ENCODE measurements at places on chromosomes 5 and 9.

GRCh38 chr5:14187660-14188059, 44.5 kb downstream of the TRIO start:
- DNase-seq, result no peak

DNA sequence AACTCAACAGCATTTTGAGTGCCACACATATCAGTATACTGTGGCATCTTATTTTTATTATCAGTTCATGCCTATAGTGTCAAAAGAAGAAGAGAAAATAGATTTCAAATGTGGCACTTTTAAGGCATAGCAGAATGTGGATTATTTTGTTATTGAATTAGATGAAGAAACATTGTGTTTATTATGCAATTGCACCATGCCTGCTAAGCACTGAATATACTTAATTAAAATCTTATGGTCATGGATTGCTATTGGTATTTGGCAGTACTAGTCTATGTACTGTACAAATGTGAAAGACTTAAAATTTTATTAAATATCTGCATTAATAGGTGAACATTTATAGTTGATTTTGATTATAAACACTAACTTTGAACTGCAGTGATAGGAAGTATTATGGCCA, 128.8 kb downstream of the FER start:
- no peak for DNase-seq

GRCh38 chr5:74201334-74202081, 439.0 kb downstream of the ENC1 start:
- DNase-seq, result no peak

DNA sequence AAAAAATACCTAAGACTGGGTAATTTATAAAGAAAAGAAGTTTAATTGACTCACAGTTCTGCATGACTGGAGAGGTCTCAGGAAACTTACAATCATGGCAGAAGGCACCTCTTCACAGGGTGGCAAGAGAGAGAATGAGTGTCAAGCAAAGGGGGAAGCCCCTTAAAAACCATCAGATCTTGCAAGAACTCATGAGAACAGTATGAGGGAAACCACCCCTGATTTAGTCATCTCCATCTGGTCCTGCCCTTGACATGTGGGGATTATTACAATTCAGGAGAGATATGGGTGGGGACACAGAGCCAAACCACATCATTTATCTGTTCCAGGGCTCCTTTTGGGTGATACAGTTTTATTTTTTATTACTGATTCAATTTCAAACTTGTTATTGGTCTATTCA, 23.2 kb upstream of the ADAMTS16 start:
- no peak for DNase-seq

- DNase-seq, result no peak
These were observed 40.4 kb downstream of the ACTBL2 start for GRCh38 chr5:57442080-57442839.

GRCh38 chr9:36191686-36192085, 965 bp downstream of the CLTA start:
- DNase-seq, result no peak

DNA sequence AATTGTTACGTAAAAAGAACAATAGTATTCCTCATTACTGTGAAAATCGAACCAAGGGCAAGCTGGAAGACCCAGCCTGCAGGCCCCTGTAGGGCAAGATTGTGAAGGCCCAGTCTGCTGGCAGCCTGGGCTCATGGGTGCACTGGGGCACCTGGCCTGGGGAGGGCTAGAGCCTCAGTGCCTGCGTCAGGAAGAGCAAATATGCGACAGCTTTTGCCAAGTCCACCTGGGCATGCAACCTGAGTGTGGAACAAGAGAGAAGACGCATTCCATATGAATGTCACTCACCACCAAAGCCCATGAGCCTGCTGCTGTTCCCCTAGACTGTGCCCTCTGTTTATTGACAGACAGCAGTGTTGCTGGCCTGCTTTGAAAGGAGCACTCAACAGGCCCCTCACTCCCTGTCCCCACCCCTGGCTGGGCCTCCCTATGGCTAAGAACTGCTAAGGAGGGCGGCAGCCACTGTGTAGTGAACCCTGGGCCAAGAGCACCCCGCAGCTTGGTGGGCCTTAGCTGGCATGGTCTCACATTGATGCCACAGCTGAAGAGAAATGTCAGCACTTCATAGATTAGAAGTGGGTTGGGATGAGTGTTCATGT, 28.2 kb downstream of the PSD2 start:
- no peak for DNase-seq

- DNase-seq, result no peak
These were observed 16.7 kb upstream of the AJM1 start for GRCh38 chr9:136825295-136826187.

GRCh38 chr5:93995126-93995621, 253.8 kb upstream of the POU5F2 start:
- no peak for DNase-seq

DNA sequence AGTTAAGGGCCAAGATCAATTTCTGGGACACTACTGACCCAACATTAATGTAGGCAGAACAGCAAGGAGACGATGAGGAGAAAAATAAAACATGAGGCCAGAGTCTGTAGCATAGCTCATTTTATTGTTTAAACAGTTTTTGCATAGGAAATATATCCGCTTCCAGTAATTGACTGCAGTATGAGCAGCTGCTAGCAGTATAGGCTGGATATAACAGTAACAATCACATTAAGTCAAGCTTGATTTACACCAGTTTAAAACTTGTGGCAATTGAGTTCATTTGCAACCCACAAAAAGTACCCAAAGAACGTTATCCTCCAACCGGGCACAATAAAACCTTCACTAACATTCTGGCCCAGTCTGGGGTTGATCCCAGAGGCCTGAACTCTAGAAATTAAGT, 232.2 kb downstream of the NFIB start:
- no peak for DNase-seq

GRCh38 chr9:80503671-80504281, 932.0 kb downstream of the TLE4 start:
- no peak for DNase-seq

DNA sequence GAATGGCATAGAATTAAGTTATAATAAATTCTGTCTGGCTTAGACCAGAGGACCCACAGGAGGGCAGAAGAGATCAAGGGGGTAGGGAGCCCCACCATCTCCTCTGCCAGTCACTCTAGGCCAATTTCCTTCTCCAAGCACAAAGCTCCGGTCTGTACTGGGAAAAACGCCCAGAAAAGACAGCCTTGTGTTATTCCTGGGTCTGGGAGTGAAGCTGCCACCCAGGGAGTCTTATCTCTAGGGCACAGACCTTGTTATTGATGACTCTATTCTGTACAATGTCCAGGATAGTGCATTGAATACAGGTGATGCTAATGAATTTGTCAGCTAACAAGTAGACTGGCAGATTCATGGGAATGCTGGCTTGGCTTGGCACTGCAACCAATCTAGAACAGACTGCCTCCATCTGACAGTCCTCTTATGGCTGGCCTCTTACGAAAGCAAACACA, 60.7 kb downstream of the MED27 start:
- DNase-seq, result no peak

- DNase-seq, result no peak
These were observed 28.2 kb downstream of the DBH start for GRCh38 chr9:133664173-133665050.

DNA sequence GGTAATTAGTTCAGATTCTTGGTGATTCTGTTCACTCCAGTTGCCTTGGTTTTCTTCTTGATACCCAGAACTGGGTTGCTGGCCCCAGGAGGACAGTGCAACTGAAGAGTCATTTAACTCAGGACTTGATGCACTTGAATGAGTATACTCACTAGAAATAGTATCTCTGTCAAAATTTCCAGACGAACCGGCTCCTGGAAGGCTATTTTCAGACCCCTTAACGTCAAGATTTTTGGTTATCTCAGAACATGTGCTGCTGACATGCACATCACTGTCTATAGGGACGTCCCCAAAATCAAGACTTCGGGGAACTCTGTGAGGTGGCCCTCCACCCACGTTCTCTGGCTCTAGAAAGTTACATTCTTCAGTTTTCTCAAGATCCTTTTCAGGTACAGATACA, 56.7 kb upstream of the PCA3 start:
- DNase-seq, result no peak

DNA sequence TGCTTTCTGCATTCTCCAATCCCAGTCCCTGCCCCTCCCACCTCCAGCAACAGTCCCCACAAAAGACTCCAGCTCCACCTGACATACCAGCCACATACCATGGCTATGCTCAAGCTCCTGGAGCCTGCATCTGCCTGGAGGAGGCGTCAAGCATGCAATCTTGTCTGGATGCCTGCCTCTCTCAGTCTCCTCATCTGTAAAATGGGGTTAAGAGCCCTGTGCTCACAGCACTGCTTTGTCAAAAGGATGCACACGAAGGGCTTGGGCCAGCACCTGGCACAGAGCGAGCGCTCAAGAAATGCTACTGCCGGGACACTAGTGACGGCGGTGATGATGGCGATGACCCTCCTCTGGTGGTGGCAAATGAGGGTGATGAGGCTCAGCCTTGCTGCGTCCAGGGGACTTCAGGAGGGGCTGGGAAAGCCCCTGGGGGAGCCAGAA, 202.9 kb upstream of the IER5L start:
- no peak for DNase-seq

DNA sequence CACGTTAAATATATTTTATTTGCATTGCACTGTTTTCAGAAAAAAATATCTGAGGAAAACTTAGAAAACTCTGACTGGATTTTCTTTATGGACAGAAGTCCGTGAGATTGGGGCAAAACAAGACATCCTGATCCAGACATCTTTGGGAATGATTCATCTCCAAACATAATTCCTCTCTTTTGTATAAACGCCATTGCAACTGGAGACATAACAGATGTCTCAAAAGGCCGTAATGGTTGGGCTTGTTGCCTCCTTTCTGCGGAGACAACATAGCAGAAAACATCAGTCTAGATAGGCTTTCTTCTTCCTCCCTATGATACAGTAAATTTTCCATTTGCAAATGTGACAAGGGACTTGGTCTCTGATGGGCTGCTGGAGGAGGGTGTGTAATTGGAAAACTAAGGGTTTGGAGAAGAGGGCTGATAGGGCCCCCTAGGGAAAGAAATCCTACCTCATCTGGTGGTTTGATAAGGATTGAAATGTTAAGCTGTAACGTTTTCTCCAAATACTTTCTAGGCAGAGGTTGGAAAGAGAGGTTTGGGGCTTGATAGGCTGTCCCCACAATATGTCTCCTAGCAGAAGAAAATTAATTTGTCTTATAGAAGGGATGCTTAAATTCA, 631.5 kb upstream of the ST8SIA4 start:
- no peak for DNase-seq

- DNase-seq, result no peak
These were observed 166.9 kb upstream of the MPDZ start for GRCh38 chr9:13446286-13446937.

- DNase-seq, result no peak
These were observed 125.3 kb upstream of the RASEF start for GRCh38 chr9:83188277-83188676.

- no peak for DNase-seq
These were observed 90.8 kb downstream of the CAAP1 start for GRCh38 chr9:26801772-26802171.

- DNase-seq, result no peak
These were observed 31.4 kb downstream of the FANCC start for GRCh38 chr9:95286151-95286550.

DNA sequence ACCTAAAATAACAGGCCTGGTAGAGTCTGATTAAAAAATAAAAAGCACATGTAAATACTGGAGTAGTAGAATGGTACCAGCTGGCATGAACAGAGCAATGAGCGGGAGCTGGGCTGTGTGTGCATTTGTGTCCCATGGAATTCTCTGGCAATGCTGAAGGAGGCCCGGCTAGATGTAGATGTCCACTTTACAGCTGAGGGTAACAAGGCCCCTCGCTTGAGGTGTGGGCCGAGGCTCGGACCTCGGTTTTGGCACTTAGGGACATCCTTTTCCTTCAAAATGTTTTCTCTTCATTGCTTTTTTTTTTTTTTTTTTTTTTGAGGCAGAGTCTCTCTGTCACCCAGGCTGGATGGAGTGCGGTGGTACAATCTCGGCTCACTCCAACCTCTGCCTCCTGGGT, 1.5 kb upstream of the FGD3 start:
- DNase-seq, result no peak

DNA sequence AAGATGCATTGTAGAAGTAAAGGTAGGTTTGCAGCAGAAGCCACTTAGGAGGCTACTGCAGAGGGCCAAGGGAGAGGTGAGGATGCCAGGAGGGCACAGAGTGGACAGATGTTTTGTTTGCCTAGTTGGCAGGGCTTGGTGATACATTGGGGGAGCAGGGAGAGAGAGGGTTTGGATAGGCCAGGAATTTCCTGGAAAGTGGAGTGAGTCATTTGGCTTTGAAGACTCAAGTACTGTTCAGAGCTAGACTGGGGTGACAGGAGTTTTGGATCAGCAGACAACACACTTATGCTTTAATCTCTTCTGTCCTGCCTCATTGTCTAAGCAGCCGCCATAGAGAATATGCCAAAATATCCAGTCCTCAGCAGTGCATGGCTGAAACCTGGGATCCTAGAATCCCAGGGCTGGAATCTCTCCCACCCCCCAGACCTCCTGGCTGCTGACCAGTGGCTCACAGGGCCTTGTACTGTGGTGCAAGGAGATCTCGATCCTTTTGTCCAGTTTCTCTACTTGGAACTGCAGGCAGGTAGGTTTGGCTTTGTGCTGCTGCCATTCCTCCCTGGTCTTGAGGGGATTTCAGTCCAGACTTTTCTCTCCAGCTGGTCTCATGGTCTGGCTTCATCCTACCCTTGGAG, 11.0 kb downstream of the TMEM268 start:
- no peak for DNase-seq

DNA sequence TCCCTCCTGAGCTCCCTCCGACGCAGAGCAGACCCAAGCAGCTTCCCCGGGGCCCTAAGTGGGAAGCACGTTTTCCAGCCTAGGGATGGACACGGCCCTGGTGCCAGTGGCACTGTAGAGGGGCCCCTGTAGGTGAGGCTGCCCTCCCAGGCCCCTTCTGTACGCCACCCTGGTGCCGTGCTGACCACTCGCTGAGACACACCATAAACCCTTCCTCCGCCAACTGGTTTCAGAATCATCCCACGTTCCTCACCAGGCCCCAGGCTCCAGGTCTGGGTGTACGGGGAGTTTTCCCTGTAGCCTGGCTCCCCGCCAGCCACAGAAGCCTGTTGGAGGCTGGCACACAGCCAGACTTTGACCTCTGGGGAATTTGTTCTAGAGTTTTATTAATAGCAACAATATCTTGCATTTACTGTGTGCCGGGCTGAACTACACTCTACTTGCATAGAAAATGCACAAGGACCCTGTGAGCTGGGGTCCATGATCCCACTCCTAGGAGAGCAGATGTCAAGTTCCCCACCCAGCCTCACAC, 18.2 kb upstream of the WDR38 start:
- DNase-seq, result no peak

GRCh38 chr9:83445703-83446265, 92.4 kb downstream of the FRMD3 start:
- DNase-seq, result no peak

GRCh38 chr5:123089914-123090660, 1.0 kb downstream of the PRDM6 start:
- DNase-seq, result no peak

DNA sequence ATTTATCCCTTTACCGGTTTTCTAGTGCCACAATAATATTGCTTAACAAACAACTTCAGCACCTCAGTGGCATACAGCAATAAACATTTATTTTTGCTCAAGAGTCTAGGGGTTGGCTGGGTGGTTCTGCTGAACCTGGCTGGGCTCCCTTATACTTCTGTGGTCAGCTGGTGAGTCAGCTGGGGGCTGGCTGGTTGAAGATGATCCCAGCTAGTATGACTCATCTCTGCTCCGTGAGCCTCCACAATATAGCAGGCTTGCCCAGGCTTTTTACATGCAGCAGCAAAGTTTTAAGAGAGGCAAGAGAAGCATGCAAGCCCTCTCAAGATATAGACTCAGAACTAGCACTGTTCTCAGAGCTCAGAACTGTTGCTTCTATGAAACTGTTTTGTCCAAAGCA, 523.5 kb upstream of the CLINT1 start:
- DNase-seq, result no peak

All from activated T-cell treated with anti-CD3 and anti-CD28 coated beads for 4 hours (primary cell).